ENCODE measurements at places on chromosomes 6 and 20.
A peak's percentile ranks its signal among the peaks of the same experiment; 100 is the strongest.

DNA sequence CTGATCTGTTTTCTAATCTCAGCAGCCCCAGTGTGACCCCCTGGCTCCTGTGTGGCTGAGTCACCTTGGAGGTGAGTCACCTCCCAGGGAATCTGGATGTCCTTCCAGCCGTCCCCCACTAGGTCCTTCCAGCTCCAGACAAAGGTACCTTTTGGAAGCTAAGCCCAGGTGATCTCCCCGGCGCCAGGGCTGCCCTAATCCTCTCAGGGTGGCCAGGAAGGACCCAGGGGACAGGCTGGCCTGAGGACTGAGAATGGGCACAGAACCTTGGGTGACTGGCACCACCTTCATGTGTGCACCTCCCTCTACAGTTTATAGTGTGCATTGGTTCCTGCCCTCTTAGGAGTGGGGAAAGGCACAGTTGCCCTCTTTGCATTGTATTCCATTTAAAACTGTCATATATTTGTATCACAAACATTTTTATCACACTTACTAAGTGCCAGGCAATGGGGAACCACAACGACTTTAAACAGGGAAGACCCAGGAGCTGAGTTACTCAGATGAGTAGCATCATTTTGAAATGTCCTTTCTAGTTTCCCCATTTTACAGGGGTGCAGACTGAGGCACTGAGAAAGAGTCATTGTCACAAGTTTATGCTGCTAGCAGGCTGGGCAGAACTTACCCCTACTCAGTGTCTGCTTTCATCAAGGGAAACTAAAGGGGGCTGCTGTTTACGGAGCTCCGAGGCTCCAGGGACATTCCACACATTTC, 2.6 kb upstream of the BPIFB4 start:
- no peak for DNase-seq

DNA sequence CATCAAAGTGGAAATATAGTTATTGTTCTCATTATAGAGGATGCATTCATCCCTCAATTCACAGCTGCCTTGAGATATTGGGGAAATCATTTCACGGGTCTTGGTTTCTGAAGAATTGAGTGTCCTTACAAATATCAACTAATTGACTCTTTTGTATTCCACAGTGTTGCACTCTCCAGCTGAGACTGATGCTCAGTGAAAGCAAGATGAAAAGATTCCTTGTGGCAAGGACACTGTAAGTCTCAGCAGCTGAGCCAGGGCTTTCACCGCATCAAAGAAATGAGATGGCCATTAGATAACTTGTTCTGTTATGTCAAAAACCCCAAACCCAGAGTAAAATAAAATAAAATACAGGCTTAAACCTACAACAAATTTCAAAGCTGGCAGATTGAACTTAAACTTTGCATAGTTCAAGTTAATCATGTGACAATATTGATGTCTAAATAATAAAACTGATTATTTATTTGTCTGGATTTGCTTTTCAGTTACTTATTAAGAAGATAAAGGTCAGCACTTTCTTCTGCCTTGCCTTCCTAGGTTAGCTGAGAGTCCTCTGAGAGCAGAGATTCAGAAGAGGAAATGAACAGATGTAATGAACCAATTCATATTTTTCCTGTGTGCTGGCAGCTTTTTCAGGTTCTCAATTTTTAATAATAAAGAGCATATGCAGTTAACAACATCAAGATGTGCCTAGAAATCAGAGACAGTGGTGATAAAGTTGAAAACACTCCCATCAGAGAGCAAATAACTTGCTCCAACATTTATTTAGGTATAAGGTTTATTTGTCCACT, 82.4 kb upstream of the SMLR1 start:
- DNase-seq = no peak

DNA sequence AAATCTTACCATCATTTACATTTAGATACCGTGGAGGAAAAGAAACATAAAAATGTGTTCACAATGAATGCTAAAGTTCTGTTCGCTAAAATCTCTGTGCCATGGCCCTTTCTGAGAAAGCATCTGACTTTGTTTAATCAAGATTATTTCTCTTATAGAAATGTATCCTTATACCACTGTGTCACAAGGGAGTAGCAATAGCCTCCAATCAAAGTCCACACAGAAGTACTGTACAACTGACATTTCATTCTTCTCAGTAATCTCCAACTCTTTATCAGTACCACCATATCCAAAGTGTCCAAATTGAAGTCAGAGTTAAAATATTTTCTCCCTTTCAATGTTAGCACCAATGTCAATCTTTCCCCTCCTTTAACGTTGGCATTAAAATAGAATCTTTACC, 6.1 kb downstream of the FERMT1 start:
- no peak for DNase-seq

DNA sequence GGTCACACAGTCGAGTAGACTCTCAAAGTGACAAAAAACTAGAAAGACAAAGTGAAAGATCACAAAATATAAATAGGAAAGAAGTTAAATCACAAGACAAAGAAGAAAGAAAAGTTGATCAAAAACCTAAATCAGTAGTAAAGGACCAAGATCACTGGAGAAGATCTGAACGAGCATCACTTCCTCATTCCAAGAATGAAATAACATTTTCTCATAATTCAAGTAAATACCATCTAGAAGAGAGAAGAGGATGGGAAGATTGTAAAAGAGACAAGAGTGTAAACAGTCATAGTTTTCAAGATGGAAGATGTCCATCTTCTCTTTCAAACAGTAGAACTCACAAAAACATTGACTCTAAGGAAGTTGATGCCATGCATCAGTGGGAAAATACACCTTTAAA, 31.6 kb upstream of the GJA10 start:
- no peak for DNase-seq

DNA sequence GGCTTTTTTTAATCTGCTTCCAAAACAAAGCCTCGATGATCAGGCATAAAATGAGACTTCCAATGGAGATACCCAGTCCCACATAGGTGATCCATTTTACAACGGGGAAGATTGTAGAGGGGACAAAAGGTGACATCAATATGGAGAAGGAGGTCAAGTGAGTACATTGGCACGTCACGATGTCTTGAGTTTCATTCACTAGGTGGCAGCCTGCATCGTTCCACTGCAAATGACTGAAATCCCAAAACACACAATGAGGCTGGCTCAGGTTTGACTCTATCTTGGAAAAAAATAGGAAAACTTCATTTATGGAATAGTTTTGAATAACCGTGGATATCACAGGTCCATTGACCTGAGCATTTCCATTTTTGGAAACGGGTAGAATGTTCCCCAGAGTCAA, 32.5 kb downstream of the ADGRF1 start:
- DNase-seq = no peak

DNA sequence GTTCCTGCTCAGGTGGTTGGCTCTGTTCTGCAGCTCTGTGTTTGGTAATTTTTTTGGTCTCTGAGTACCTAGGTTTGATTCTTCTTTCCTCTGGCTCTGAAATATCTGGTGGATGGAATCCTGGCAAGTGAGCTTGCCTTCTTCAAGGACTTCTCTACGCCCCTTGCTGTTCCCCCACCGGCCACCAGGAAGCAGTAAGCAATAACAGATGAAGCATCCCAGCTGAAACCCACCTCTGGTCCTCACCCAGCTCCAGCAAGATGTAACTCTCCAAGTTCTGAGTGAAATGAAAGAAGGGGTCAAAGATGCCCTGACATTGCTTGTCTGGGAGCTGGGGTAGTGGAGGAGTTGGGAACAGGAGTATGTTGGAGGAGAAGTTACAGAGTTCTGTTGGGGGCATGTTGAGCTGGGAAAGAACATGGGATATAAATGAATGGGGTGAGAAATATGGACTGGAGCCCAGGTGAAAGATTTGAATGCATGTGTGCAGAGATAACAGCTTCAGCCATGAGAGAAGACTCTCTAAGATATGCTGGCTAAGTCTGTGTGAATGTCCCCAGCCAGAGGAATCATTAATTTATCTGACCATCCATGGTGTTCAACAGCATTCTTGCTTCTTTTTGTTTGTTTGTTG, 51.3 kb upstream of the GLP1R start:
- peak; percentile 2 for DNase-seq

GRCh38 chr6:123062670-123063069, 66.6 kb downstream of the CLVS2 start:
- peak; percentile 10 for DNase-seq

DNA sequence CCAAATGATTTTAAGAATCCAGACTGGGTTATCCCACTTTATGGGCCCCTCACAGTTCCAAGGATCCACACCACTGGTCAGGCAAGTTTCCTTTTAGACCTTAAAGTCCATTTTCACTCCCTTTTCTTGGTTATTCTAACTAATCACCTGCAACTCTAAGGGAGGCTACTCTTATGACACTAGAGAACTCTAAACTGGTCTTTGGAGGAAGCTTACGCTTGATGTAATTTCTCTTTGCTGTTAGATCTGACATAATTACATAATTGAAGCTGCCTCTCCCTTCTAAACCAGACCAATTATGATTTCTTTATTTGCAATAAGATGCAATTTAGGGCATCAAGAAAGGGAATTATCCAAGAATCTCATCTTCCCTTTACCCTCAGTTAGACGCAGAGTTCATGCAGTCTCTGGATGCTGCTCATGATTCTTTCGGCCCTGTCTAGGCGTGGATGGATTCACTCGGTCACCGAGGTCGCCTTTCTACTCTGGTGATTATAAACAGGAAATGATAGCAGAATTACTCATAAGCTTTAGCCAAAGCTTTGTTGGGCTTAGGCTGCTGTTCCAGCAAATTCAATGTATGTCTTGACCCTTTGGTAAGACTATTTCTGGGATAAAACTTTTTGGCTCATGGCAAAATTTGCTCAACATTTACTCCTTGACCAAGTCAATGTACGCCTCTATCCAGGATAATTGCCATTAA, 166.4 kb upstream of the PRND start:
- no peak for DNase-seq

DNA sequence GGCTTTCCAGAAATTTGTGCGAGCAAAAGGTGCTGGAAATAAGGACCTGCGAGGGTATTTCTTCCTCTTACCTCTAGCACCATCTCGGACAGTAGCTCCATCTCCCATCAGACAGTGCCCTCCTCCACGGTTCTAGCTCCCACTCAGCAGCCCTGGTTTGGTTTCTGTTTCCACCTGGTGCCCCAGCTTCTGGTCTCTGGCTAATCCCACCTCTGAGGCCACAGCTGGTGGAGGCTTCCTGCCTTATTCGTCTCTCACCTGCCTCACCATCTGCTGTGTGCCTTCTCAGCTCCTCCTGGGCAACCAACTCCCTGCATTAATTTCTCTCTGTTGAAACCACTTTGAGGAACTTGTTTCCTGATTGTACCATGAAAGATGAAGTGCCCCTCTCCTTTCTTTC, 162.4 kb upstream of the CDYL start:
- no peak for DNase-seq

- peak; percentile 43 for DNase-seq
Observed at GRCh38 chr20:35992713-35993335, 24.4 kb downstream of the CNBD2 start.

DNA sequence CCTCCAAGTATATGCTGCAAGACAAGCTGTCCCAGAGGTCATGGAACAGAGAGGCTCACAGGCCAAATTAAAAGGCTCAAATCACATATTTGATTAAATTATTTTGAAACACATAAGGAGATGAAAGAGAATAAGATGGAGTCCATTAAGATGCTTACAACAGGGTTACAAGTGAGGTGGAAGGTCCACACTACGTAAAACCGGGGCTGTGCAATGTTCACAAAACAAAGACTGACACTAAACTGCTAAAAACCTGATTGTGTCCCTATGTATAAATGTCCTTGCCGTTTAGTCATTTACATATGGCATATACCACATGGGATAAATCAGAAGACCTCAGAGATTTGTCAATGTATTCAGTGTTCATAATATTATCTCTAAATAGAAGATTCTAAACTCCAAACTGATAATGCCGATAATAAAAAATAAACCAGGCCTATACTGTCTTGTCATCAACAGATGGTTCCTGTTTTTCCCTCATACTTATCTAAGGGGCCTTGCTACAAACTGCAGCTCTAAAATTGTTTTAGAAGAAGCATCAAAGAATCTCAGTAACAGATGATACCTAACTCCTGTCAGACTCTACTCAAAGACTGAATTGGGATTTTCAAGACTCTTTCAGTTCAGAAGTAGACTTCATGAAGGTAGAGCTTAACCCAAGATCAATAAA, 51.8 kb upstream of the RIPOR2 start:
- no peak for DNase-seq

DNA sequence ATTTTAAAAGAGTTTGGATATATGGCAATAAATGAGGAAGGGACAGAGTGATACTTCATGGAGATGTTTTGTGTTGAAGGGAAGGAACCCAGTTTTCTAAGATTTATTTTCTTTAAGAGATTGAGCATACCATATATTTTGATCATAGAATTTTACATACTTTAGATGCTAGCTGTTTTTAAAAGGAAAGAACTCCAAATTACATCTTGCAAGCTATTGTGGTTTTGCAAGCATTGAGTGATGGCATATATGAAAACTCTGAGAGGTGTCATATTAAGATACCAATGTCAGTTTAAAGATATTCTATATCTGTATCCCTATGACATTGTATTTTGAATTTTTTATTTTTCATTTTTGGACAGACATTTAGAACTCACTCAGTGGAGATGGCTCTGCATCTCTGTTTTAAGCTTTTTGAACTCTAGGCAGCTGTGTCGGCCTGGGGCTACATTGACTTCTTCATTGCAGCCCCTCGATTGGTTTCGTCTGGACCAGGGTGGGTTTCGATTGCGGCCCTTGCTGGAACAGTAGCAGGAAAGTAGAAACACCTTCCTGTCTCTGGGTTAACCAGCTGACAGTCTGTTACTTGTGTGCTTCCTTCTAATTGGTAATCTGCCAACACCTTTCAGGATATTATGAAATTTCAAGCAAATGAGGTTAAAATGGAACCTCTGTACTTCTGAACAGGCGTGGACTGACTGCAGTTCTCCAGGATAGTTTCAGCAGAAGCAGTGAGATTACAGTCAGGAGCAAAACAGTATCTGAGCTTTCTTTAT, 14.0 kb downstream of the IGF2R start:
- no peak for DNase-seq

GRCh38 chr20:45407783-45408645, at the start of gene DBNDD2:
Gene DBNDD2 (plus strand): TSS chr20:45408289. CDS start chr20:45408468, 179 bp downstream.
- DNase-seq = no peak

DNA sequence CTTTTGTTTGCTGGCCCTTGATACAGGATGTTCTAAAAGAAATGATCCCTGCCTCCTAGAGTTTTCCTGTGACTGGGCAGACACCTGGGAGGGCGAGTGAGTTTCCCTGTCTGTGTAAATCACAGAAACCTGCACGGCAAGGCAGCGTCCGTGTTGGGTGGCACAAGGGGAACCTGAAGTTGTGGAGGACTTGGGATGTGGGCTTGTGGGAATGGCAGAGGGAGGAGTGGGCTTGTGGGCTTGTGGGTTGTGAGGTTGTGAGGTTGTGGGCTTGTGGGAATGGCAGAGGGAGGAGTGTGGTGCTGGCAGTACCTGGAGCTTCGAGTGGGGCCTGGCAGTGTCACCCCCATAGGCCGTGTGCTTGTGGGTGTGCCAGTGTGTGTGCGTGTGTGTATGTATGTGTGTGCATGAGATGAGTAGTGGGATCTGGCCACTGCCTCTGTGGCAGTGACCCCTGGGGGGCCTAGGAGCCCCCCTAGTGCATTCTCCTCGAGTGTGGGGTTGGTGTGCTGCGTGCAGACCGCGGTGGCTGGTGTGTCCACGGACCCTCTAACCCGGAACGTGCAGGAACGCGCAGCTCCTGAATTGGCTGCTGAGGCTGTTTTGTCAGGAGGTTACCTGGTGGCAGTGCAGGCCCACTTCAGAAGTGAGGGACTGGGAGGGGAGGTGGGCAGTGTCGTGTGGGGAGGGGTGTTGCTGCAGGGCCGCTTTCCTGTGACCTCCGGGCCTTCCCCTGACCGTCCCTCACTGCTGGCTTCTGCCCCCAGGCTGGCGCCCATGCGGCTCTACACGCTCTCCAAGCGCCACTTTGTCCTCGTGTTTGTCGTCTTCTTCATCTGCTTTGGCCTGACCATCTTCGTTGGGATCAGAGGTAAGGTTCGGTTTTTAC, 13.0 kb downstream of the TMEM181 start:
- no peak for DNase-seq

- DNase-seq = no peak
Observed at GRCh38 chr6:151629791-151630190, 136.0 kb downstream of the CCDC170 start.

All from NCI-H774 (cell line).